ENCODE measurements at places on chromosomes 6 and 20.
A peak's percentile ranks its signal among the peaks of the same experiment; 100 is the strongest.

DNA sequence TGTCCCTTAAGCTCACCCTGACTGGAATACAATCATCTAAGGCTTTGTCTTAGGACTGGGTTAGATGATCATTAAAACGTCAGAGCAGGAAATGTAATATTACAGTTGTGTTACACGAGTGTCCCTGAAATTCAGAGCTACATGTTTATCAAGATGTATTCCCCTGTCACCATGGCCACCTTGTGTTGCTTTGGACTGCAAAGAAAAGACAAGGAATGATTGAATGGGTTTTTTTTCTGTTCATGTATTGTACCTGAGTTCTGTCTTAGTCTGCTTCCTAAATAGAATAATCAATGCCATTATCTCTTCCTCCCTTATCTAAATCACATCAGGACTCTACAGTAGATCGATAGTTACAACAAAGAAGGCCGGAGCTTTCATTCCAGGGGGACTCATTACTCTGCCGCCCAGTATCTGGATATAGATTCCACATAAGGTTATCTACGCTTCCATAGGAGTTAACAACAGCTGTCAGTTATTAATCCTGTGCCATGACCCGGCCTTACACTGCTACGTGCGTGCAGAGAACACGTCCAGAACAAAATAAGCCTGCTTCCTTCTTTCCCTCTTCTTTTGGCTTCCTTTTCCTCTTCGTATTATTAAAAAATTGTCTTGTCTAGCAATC, 274.1 kb upstream of the SASH1 start:
- no peak for DNase-seq

DNA sequence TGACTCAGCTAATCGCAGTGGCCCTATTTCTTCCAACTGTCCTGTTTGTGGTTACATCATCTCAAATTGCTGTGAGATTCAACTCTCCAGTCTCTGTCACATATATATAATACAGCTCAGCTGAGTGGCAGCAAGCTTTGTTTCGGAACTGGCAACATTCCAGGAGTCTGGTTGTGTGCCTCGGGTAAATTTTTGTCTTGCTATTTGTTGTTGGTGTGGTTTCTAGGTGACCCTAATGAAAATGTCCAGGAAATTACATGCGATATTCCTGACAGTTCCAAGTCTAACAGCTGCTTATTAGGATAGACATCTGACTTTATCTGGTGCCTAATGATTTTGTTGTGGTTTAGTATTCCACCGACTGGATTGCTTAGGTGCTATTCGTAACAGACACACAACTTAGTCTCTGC, 581.8 kb downstream of the CD109 start:
- no peak for DNase-seq

DNA sequence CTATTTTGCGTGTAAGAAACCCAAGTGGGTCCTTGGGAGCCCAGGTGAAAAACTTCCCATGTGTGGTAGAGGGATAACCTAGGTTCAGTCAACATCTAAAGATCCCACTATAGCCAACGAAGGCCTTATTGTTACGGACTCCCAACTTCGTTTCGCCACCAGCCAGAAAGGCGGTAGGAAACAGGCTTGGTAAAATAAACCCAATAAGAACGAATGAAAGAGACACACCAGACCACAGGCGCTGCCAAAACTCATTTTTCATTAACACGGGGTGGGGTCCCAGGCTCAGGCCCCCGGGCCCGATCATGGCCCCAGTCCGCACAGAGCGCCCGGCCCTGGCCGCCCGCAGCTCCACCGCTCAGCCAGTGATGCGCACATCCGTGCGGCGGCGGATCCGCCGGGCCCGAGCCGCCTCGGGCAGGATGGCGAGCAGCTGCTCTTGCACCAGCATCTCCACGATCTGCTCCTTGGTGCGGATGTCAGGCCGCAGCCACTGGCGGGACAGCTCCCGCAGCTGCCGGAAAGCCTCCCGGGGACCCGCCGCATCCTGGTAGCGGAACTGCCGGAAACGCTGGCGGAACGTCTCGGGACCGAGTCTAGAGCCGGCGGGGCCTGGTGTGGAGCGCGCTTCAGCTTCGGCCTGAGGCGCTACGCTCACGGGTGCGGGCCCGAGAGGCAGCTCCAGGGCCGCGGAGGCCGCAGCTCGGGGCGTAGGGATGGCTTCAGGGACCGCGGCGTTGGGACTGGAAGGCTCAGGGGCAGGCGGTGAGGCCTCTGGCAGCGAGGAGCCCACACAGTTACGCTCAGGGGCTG, 709 bp downstream of the SCAND1 start:
- peak; percentile 70 for DNase-seq

GRCh38 chr6:142013287-142013686, 119.4 kb upstream of the GJE1 start:
- no peak for DNase-seq

- peak; percentile 21 for DNase-seq
Measured at GRCh38 chr20:13220194-13220903, 725 bp upstream of the ISM1 start.

All from CD8-positive, alpha-beta memory T cell (primary cell).